ENCODE measurements at places on chromosomes 5 and 9.

- DNase-seq: no peak
These were observed 17.8 kb downstream of the DIMT1 start for GRCh38 chr5:62385816-62386400.

GRCh38 chr5:128649192-128649591 is 111.1 kb upstream of the FBN2 start:
- no peak for DNase-seq

GRCh38 chr9:28774433-28775235 is 1201.4 kb upstream of the C9orf72 start:
- DNase-seq: peak; percentile 22

DNA sequence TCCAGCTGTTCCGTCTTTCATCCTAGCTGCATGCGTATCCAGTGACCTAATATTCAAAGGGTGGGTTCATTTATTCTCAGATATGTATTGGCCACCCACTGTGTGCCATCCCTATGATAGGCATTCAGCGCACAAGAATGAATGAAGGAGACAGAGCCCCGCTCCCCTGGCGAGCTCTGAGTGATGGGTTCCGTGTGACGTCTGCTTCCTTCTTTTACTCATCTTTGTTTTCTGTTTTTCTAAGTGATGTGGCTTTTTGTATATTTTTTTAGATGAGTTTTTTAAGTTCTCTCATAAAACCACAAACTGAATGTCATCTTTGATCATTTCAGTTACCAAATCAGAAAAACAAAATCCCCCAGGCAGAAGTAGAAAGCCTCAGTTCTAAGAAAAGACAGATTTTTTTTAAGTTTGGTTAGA is 168.3 kb upstream of the OTULINL start:
- no peak for DNase-seq

All from HCT116 (cell line).